ENCODE measurements at places on chromosomes 1 and 21.
A peak's percentile ranks its signal among the peaks of the same experiment; 100 is the strongest.

DNA sequence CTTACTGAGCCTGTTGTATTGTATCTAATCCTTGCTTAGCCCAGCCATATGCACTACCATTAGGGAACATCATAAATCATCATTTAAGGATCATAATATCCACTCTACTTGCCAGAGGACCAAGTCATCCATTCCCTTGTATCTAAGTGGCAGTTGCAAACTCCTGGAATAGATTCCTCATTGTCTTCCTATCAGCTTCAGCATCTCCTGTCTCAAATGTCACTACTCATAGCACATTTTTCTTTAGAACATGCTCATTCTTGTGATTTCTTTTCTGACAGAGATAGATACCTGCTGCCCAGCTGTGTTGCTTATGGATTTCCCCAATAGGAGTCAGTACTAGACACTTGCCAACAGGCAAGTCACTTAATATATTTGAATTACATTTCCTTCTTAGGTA is 84.3 kb downstream of the OLFML3 start:
- no peak for DNase-seq

DNA sequence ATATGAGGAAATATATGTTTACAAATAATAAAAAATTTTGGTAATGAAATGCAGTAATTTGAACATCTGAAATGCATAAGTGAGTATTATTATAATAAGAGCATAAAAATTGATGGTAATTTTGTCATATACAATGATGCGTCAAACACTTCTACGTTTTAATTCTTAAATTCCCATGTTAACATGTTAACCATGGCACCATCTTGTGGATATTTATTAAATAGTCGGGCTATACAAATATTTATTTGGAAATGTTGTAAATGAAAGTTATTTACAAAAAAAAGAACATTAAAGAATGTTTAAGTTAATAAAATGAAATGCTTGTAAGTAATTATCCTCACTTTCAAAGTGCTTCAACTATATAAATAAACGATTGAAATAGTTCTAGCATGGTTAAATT is 57.2 kb upstream of the C1orf185 start:
- DNase-seq = no peak

DNA sequence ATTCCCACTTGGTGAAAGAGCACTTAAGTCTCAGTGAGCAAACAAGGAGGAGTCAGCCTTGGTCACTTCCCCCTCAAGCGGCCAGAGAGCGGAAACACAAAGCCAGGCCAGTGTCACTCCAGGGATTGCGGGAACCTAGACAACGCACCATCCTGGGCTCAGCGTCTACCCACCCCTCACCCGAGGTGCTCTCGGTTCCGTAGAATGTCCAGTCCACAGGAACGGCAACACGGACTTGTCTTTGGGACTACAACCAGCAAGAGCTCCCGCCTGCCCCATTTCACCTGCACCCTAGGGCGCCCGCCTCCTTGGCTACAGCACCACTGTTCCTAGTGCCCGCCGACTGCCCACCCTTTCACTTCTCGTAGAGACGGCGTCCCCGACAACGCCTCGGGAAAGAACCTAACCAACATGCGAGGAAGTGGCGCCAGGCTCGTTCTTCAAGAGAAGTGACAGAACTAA is 509 bp downstream of the GDAP2 start:
- peak; percentile 58 for DNase-seq

DNA sequence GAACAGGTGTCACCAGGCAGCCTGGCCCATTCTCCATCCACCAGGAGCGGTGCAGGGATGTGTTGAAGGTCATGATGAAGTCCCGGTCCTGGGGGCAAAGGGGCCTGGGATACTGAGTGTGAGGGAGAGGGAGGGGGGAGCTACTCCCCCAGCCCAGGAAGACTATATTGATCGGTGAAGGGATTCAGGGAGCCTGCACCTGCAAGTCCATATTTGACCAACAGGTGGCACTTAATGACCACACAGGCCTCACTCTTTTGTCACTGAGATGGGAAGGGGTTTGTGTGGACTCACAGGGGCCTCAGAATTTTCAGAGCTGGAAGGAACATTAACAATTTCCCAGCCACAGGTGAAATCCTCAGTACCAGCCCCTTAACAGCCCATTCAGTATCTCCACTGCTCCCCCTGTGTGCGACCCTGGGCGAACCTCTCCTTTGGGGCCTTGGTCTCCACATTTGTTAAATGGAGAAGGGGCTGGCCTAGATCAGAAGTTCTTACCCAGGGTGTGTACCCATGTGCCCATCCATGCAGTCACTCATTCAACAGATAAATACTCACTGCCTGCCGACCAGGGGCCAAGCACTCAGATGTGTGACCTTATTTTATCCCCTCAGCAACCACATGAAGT is 55.6 kb downstream of the NKAIN1 start:
- DNase-seq = no peak

DNA sequence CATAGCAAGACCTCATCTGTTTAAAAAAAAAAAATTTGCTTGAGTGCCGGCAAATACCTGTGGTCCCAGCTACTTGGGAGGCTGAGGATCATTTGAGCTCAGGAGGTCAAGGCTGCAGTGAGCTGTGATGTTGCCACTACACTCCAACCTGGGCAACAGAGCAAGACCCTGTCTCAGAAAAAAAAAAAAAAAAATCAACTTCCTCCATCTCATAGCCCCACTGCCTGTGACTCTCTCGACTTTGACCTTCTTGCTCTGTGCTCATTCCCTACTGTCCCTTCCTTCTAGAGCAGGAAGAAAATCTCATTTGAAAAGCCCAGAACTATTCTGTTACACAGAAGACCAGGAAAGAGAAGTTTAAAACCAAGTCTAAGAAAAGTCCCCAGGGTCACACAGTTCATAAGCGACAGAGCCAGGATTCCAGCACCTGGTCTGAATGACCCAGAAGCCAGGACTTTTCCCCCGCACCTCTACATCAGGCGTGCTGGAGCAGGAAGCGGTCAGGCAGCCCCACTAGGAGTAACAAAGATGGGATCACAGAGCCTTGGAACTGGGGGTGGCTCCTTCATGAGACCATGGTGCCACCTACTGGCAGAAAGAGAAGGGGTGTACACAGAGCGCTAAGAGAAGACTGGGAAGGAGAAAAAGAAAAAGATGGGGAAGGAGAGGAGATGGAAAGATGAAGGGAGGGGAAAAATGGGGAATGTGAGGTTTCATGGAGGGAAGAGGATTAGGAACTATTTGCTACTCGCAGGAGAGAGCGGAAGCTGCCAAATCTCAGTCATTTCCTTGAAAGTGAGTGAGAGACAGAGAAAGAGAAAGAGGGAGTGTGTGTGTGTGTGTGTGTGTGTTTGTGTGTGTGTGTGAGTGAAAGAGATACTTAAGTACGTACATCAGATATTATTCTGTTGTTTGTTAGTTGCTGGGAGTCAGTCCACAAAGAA is 3.1 kb upstream of the P3R3URF start:
- DNase-seq = peak; percentile 85

DNA sequence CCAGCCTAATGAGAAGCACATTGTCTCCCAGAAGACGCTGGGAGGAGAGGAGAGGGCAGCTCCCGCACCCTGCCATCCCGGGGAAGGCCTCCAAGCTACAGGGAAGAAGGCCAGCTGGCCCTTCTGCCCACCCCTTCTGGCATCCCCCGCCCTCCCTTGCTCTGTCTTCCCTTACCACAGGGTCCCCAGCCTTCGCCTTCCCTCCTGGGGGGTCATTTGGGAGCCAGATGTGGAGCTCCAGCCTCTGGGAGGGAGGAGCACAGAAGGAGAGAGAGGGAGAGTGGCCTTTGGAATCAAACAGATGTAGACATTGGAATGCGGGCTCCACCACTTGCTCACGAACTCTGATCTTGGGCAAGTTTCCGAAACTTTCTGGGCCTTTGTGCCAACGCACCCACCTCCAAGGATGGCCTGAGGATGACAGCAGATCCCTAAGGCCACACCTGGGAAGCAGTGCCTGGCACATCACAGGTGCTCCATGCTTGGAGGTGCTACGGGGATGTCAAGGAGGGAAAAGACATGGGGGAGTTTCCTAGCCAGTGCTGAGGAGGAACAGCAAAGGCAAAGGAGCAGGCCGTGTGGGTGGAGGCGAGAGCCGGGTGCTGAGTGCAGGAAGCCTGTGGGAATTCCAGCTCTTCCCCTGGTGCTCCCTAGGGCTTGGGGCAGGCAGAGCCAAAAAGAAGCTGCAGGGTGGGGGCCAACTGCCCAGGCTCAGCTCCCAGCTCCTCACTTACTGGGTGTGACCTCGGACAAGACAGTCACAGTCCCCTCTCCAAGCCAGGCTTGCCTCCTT is 23.1 kb upstream of the RSPO1 start:
- DNase-seq = no peak

GRCh38 chr21:40540216-40540615 is 306.7 kb downstream of the DSCAM start:
- DNase-seq = no peak

GRCh38 chr1:77543822-77544448 is 138.5 kb downstream of the ZZZ3 start:
- no peak for DNase-seq

DNA sequence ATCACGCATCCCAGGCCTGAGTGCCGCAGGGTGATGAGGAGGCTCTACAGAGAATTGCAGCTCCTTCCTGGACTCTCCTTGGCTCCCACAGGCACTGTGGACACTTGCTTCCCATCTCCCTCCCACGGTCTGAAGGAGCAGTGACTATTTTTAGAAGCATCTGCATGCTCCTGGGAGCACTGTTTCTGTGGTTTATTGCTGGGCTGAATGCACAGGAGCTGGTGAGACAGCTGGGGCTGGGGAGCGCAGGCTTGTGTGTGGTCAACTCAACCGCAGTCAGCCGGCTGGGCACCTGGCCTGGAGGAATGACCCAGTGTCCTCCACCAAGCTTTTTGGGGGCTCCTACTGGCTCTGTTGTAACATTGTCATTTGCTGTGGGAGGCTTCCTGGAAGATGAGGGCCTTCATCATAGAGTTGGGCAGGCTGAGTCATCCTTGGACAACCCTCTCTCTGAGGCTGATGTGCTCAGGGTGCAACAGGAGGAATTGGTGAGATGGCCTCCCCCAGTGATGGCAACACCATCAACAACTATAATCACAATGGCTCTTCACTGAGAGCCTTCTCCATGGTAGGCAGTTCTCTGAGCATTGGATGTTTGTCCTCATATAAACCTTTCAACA is 1.7 kb downstream of the NFASC start:
- peak; percentile 62 for DNase-seq

DNA sequence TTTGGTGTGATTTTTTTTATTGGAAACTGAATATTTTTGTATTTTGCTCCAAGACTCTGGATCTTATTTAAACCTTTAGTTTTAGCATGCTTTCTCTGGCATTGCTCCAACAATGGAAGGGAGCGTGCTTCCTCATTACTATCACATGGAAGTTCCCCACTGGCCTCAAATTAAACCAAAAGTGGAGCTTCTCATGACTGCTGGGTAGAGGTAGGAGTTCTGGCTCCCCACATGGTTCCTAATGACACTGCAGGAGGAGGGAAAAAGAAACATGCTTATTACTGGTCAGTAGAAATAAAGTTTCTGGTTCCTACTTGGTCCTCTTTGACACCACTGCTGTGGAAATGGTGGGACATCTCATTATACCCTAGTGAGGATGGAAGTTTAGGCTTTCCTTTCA is 310.5 kb downstream of the PTGER3 start:
- no peak for DNase-seq

- peak; percentile 23 for DNase-seq
These were observed 166.6 kb downstream of the ZC3H11B start for GRCh38 chr1:219446288-219446687.

GRCh38 chr1:156212130-156212529 is 677 bp upstream of the PMF1 start:
- no peak for DNase-seq

GRCh38 chr1:7218210-7218832 is 433.1 kb downstream of the CAMTA1 start:
- DNase-seq = peak; percentile 31

DNA sequence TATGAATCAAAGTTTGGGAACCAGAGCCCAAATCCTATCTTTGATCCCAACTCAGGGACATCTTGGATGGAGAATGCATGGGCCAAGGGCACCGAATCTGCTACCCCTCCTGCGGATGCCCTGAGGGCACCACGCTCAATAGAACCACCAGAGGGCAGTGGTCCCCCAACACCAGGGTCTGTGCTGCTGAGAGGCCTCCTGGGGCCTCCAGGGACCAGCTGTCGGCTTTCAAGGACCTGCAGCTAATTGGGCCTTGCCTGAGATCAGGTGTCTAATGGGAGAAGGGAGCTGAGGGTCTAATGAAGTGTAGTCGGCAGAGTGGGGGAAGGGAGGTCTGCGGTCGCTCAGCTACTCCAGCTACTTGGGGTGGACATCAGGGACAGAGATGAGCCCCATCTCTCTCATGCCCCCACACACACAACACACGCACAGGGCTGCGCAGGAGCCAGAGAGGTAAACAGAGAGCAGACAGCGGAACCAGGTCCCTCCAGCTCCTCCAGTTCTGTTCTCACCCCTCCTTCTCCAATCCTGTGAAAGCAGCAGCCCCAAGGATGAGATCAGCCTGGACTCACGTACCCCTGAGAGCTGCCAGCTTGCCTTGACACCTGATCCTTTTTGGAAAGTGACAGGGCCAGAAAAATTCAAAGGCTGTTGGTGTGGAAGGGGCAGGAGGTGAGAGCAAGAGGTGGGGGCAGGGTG is 34.9 kb upstream of the PPP1R15B start:
- peak; percentile 53 for DNase-seq

DNA sequence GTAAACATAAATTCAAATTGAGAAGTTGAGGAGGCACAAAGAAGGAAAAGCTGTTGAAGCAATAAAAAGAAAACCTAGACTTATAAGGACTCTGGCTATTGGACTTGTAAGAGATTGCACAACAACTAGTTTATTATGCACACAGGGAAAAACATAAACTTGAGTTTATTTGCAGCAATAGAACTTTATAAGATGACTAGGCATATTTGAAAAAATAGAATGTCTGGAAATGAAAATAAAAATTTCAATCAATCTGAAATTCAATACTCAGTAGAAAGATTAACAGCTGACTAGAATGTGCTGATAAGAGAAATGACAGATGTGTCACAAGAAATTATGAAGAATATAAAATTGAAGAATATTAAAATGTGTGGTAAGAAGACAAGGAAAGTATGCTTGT is 505.4 kb upstream of the ZP4 start:
- DNase-seq = no peak

- DNase-seq = peak; percentile 47
These were observed 20.0 kb downstream of the PIK3CD start for GRCh38 chr1:9671377-9672140.

DNA sequence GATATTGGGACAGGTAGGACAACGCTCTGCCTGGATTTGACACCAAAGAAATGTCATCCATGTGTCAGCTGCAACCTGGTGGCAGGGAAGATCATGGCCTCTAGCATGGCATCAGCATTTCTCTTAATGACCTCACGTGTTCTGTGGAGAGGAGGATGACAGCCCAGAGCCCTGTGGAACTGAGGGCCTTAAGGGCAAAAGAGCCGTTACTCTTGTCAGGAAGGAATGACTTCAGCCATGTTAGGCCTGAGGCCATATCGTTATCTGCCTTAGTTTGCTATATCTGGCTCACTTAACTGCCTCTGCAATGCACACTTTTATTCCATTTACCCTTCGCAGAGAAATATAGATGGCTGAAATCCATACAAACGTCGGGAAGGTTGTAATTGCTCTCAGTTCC is 83.2 kb upstream of the PBX1 start:
- DNase-seq = no peak

- no peak for DNase-seq
These were observed 15.4 kb downstream of the KCNJ15 start for GRCh38 chr21:38272215-38272614.

- no peak for DNase-seq
These were observed 122.0 kb downstream of the ETS2 start for GRCh38 chr21:38927776-38928175.
